T-helper 2 cell treated with Interferon-gamma antibody and Interleukin-4, amounts not matched to agents 5 μg/mL and 100 μg/mL, for 36 hours (primary cell): ENCODE measurements at places on chromosomes 2 and 18.

GRCh38 chr2:6906165-6906741, 11.0 kb upstream of the RNF144A start:
- DNase-seq, result peak; percentile 37

DNA sequence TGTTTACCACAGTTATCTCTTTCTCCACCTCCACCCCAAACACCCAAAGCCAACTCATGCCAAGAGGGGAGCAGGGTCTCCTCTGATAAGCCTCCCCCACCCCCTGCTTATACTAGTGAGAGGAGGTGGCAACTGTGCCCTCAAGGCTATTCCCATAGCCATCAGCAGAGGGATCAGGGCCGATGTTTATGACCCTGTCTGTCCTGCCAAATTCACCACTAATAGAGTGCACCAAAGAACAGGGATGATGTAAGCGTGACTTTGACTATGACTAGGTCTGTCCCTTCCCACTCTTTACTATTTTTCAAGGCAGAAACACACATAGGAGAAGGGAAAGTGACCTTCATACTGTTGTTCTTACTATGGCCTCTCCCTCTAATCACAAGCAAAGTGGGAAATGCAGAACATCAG, 74.6 kb downstream of the CLHC1 start:
- no peak for DNase-seq

DNA sequence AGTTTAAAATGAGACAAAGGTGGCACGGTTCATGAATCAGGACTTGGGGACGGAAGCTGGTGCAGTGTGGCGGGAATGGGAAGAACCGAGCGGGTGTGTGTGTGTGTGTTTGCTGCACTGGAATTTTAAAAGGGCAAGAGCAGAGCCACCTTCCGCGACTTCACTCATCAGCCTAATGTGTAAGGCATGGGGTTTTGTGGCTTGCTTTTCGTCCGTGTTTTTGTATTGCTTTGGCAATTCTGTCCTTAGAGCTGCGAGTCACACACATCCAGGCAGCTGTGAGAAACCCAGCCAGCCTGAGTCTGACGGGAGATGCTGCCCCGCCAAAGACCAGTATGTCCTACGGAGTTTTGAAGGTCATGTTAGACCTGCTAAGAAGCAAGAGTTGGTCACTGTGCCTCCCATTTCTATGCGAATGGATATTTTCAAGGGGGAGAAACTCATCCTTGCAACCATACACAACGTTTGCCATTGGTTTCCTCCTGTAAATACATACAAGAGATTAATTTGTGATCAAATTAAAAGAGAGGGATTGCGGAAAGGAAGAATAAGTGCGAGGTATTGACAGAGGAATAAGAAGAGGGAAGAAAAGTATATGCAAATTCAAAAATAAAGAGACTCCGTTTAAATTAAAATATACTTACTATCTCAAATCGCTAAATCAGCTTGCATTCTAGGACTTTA, 665 bp upstream of the CACNB4 start:
- no peak for DNase-seq

DNA sequence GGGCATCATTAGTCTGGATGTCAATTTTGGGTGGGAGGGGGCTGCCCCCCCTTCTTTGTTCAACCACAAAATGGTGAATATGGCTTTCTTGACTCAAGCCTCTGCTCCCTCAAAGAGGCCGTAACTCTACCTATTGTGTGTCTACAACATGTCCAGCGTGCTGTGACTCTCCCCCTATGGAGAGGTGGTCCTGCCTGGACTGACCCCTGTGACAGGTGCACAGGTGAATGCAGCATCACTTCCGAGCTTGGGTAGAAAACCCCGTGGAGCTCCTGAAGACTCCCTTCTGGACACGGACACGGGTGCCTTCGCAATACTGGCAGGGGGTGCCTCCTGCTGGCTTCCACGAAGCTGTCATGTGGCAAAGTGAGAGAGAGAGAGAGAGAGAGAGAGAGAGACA, 397.8 kb downstream of the GALR1 start:
- no peak for DNase-seq

GRCh38 chr2:14712111-14712510, 79.6 kb downstream of the LRATD1 start:
- DNase-seq, result no peak

GRCh38 chr2:22517141-22517540, 867.8 kb upstream of the KLHL29 start:
- DNase-seq, result no peak

GRCh38 chr18:25453556-25454269, 101.7 kb upstream of the ZNF521 start:
- no peak for DNase-seq

GRCh38 chr18:49400398-49401072, 59.9 kb downstream of the DYM start:
- no peak for DNase-seq

- DNase-seq, result no peak
These were observed 49.0 kb upstream of the RAB6C start for GRCh38 chr2:129930451-129930850.

DNA sequence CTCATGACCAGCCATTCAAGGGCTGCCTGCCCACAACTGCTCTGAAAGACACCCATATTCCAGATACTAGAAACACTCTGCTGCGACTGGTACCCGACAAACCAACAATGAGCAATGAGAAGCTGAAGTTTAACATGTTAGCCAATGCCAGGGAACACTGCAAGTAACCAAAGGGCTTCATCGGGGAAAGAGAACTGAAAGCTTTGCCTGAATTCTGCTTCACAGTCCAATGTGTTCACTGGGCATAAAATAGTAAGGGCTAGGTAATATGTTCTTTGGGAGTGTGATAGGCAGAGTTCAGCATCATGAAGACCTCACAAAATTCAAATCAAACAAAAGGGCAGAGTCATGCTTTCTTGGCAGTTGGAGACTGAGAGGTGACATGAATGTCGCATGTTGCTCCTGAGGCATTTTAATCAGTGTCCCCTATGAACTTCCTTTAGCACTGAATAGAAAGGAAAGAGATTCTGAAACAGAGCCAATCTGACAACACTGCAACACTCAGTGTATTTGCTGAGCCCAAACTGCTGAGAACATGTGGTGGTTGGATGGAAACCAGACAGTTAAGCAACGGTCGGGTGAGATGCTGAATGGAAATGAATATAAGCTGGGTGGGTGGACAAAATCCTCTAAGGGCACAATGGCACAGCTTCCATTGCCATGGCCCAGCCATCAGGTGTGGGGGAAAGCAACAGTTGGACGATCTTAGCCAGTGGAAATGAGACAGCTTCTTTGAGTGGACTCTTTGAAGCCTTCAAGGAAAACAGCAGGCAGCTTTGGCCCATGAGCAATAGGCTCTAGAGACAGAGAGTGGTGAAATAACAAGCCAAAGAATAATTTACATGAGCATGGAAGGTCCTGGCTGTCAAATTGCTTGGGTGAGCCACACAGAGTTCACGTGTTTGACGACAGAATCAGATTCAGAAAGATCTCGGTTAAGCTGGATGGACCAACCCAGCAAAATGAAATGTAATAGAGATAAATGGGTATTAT, 277.5 kb downstream of the AFF3 start:
- DNase-seq, result no peak

DNA sequence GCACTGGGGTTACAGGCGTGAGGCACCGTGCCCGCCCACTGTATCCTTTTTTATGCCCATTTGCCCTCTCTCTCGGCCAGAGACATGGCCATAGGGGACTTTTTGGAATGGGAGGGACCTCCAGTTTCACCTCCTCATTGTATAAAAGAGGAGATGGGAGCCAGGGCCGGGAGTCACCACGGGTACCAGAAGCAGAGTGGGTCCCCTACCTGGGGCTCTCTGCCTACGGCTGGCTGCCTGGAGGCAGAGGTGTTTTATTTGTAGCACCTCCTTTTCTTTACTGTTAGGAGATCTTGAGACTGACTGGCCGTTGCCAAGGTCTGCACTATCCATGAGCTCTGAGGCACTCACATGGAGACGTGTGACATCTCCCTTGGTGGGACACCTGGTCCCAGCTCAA, 162.8 kb downstream of the LDLRAD4 start:
- DNase-seq, result no peak

- DNase-seq, result no peak
These were observed 46.7 kb downstream of the SMAD7 start for GRCh38 chr18:48904091-48904490.

GRCh38 chr2:72332720-72333119, 185.1 kb upstream of the CYP26B1 start:
- no peak for DNase-seq
